ENCODE measurements at places on chromosomes 16 and 17. TPM values are rescaled to one million over a fixed set of nuclear protein-coding genes. Genes with fewer than 3 reads are reported as not detected.

TNFRSF13B gene
- total RNA-seq = not detected

DPEP3 gene
- total RNA-seq = not detected

PMFBP1 gene
- total RNA-seq = not detected

RFNG gene
- total RNA-seq = 45.0 TPM

ACAP1 gene
- not detected for total RNA-seq

TLCD1 gene
- 3.4 TPM for total RNA-seq

CD7 gene
- total RNA-seq = not detected

Measured in glomerular endothelial cell (primary cell).